ENCODE measurements at places on chromosomes 7 and 10. TPM values are rescaled to one million over a fixed set of nuclear protein-coding genes. Genes with fewer than 3 reads are reported as not detected.

DNA sequence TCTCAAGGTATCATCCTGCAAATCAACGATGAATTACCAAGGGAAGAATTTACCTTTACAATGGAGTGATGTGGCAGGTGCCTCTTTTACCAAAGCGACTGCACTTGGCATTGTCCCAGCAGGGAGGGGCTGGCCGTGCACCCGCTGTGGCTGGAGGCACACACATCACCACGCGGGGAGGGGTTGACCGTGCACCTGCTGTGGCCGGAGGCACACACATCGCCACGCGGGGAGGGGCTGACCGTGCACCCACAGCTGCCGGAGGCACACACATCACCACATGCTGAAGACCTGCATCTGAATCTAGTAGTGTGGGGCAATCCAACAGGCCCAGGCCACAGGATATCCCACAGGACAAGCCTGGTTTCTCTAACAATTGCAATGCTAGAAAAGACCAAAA is 493.5 kb downstream of the DNAJB6 start:
- no peak for DNase-seq

GRCh38 chr10:95478185-95478584 is 83.0 kb downstream of the SORBS1 start:
- DNase-seq, result no peak

ZKSCAN1 gene
- total RNA-seq, result 10.6 TPM

GRCh38 chr10:103551619-103552602 is 58.4 kb downstream of the NEURL1 start:
- no peak for DNase-seq

OR2A7 gene
- total RNA-seq, result 2.0 TPM

DNA sequence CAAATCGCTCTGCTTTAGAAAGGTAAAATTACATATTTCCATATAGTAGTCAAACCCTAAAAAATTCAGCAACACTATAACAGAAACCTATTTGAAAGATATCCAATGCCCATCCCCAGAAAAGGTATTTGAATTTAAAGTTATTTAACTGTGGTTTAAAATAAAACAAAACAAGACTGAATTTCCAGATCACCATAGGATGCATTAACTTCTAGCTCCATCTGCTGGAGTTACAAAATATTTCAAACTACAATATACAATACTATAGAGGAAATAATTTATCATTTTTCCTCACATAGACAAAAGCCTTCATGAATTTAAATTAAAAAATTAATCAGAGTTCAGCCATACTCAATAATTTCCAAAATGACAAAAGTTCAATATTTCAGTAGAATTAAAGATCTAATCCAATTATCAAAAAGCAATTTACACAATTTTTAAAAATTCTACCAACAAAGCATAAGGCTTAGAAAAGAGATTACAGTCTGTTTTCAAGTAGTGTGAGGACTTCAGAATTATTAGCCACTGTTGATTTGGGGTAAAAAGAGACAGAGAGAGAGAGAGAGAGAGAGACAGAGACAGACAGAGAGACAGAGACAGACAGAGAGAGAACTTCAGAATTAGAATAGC is 75.9 kb downstream of the LMBR1 start:
- DNase-seq, result no peak

DNA sequence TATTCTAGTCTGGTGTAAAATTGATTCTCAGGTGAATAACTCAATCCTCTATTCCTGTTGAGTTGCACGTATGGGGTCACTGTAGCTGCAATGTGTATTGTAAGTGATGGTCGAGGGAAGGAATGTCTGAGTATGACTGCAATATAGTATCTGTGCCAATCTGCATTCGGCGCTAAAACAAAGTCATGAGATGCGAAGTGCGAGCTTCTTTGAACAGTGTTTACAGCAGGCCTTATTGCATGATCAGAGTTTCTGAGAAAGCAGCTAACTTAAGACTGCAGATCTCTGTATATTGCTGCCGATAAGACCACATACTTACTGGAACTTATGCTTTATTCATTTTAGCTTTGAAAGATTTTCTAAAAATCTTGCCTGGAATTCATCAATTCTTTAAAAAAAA is 341.7 kb upstream of the BMPER start:
- no peak for DNase-seq

GRCh38 chr10:102731222-102731800 is 12.4 kb upstream of the WBP1L start:
- DNase-seq, result no peak

DNA sequence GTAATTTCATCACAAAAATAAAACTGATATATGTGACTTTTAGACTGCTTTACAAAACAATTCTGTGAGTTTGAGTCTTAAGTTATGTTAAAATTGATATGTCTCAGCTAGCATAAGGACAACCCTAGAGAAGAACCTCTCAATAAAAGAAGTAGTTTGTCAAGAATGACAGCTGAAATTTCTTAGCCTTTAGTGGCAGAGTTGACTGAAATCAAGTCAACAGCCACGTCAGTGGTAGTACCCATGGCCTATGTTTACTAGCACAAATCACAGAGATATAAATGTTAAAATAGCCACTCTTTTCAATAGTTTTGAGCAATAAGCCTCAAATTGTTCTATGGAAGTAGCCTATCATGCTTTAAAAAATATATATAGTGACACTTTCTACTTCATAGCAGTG is 138.9 kb upstream of the FERD3L start:
- no peak for DNase-seq

DNA sequence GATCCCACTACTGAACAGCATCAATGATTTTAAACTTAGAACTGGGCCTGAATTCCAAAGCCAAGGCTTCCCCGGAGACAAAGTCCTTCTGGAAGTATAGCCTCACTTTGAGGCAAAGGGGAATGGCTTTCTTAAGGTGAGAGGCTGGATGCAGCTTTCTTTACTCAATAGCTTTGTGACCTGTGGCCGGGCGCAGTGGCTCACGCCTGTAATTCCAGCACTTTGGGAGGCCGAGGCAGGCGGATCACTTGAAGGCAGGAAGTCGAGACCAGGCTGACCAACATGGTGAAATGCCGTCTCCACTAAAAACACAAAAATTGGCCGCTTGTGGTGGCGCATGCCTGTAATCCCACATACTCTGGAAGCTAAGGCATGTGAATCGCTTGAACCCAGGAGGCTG is 3.2 kb upstream of the FGFR2 start:
- DNase-seq, result no peak

ANTXRL gene
- total RNA-seq, result not detected

GRCh38 chr7:155341463-155341983 is 43.8 kb downstream of the INSIG1 start:
- no peak for DNase-seq

- DNase-seq, result no peak
These were observed 82.3 kb downstream of the INPP5A start for GRCh38 chr10:132619927-132620326.

DNA sequence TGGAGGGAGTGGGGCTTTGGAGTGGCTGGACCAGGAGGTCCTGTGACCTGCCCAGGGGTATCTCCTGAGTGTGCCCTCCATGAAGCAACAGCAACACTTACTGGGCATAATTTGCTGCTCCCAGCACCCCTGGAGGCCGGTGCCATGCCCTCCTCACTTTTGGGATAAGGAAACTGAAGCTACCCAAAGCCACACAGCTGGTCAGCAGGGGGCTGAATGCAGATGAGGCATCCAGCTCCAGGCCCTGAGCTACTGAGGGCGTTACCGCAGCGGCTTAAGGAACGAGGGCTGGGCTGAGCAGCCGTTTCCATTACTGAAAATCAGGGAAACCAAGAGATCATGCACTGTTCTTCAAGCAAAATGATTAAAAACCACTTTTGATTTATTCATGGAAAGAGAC is 408.9 kb downstream of the GLRX3 start:
- DNase-seq, result no peak

DNA sequence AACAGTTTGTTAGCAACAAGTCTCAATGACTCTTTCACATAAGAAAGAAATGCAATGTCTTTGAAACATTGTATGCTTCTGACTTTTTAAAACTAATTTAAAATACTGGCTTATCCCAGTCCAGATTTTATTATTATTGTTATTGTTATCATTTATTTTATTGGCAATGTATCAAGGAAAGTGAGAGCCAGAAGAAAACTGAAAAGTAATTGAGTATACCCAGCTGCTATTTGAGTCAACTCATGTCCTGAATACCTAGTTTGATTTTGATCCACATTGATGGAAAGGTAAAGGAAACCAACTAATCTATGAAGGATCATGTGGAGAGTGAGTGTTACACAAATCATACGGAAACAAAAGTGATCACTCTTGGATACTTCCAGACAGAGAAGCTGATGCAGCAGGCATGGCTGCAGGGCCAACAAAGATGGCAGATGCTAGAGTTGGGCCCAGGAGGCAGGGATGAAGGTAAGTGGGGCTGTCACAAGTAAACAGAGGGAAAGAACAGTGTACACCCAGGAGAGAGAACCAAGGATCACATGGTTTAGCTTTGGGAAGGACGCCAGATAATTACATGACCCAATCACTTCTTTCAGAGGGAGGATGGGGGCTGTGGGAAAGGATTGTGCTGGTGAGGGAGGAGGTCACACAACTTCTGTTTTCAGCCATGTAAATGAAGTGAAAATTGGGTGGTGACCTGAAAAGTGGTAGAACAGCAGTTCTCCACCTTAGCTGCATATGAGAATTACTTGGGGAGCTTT is 179.2 kb upstream of the NAMPT start:
- no peak for DNase-seq

SAP25 gene
- total RNA-seq, result not detected

GRCh38 chr7:96212474-96212873 is 109.4 kb downstream of the SLC25A13 start:
- DNase-seq, result no peak

DNA sequence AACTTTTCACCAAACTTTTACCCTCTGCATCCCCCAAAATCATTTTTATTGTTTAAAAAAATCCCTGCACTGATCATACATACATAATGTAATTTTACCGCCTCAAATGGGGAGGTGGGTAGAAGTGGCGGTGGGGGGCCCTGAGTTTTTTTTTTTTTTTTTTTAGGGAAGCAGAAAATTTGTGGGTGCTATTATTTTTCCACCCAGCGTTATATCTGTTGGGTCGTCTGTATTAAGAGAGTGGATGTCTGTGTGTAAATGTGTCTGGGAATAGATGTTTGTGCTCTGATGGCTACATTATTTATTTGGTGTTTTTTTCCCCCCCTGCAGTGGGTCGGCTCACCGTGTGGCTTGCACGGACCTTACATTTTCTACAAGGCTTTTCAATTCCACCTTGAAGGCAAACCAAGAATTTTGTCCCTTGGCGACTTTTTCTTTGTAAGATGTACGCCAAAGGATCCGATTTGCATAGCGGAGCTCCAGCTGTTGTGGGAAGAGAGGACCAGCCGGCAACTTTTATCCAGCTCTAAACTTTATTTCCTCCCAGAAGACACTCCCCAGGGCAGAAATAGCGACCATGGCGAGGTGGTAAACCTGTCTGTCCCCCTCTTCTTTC is 438 bp downstream of the ARID5B start:
- DNase-seq, result no peak
